ENCODE measurements at places on chromosomes 11 and 22. TPM values are rescaled to one million over a fixed set of nuclear protein-coding genes. Genes with fewer than 3 reads are reported as not detected.

Gene CCND1
- total RNA-seq = 0.49 TPM

Gene SLC43A3
- total RNA-seq = 17.4 TPM

Gene TIRAP
- 19.0 TPM for total RNA-seq

Gene CTSD
- total RNA-seq = 142 TPM

Gene FAM180B
- 0.26 TPM for total RNA-seq

Gene KCNJ11
- 0.26 TPM for total RNA-seq

Gene CNTN5
- not detected for total RNA-seq

Gene KRTAP5-7
- not detected for total RNA-seq

Gene PKP3
- 0.29 TPM for total RNA-seq

Gene ALDH3B2
- total RNA-seq = not detected

Gene RIBC2
- not detected for total RNA-seq

Gene HEPACAM
- not detected for total RNA-seq

Gene OR52N4
- total RNA-seq = 2.6 TPM

Gene KRTAP5-11
- total RNA-seq = not detected

Gene SCN2B
- not detected for total RNA-seq

Gene TCIRG1
- total RNA-seq = 164 TPM

Gene DLG2
- 5.4 TPM for total RNA-seq

Gene NDUFC2
- total RNA-seq = 77.7 TPM

Gene XPNPEP3
- total RNA-seq = 18.8 TPM

Gene MRGPRX4
- not detected for total RNA-seq

Gene POTEH
- not detected for total RNA-seq

Gene LDHAL6A
- total RNA-seq = 0.14 TPM

Gene OR6T1
- total RNA-seq = not detected

Gene TEX54
- total RNA-seq = 0.88 TPM

Gene NRXN2
- total RNA-seq = 0.21 TPM

Gene MOGAT2
- not detected for total RNA-seq

Gene TMEM80
- total RNA-seq = 46.0 TPM

Gene MADD
- total RNA-seq = 121 TPM

Gene DSCAML1
- total RNA-seq = 2.1 TPM

Gene MUC5B
- not detected for total RNA-seq

Gene MLC1
- total RNA-seq = 0.16 TPM

Gene FLRT1
- not detected for total RNA-seq

Gene TNNT3
- 29.7 TPM for total RNA-seq
